T-cell (primary cell): ENCODE measurements at places on chromosomes 6 and 20.

DNA sequence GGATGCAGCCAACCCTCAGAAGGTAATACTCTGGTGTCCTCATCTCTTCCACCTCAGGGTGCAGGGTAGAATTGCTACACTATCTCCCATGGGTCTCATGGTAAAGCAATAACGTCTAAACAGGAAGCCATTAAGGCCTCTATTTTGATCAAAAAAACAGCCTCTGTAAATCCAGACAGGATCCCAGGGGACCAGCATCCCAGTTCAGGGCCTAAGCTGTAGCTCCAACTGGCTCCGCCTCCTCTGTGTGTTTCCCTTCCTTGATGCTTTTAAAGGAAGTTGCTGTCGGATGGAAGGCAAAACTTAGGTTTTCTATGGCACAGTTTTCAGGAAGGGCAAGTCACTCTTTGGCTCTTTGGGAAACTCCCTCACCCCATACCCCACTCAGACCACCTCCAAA is 222.0 kb downstream of the MAFB start:
- DNase-seq = no peak

- no peak for DNase-seq
These were observed 23.9 kb upstream of the ASF1A start for GRCh38 chr6:118869894-118870589.

DNA sequence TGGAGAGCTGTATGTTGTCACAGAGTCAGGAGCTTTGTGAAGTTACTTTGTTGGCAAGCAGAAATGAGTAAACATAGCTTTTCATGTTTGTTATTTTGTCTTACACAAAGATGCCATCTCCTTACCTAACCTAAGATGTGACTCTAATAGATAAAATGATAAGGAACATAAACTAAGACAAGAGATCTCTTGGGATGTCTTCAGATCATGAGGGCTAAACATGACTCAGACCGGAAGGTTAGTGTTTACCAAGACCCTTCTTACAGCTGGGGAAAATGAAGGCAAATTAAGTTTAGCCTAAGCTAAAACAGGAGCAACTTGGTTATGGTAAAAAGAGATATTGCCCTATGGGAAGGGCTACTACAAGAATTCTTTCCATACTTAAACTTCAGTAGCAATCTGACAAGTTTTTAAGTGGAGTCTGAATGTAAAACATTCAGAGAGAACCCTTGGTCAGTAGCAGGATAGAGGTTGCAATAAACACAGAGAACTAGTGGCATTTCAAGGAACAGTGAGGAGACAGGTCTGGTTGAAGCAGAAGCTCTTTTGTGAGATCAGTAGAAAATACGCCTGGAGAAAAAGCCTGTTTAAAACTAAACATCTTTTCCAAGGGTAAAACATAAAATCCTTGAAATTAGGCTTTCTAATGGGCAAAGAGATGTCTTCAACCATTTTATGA is 29.9 kb downstream of the SGK1 start:
- no peak for DNase-seq

DNA sequence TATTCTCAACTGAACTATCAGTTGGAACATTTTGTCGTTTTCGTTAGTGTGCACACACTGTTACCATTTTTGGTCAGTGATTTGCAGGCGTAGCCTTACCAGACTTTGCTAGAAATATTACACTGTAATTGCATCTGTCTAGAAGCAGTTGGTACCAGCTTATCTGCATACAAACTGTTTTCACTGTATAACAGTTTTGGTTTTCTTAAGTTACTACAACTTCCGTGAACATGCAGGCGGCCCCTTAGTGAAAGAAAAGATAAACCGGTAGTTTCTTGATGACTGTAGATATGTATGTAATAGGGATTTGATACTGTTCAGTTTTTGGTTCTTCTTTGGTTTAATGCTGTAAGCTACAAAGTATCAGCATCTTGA is 1.3 kb downstream of the DSTN start:
- DNase-seq = no peak

- DNase-seq = no peak
These were observed 118.6 kb upstream of the BCLAF1 start for GRCh38 chr6:136408204-136408603.

DNA sequence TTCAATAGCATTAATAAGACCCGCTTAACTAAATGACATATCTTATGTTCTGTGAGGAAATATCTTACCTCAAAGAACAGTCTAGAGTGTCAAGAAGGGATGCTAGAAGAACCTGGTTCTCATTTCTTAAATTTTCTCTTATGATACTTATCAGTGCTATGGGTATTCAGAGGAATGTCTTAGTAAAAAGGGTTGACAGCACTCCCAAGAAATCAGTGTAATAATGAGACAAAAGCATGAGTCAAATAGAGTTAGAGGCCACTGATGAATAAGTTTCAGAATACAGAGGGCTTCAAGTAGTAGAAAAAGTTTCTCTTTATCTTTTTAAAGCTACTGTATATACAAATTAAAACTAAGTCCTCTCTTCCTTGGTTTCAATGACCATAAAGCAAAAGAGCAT is 242.8 kb downstream of the GJA1 start:
- no peak for DNase-seq

GRCh38 chr6:40933864-40934263 is 105.2 kb downstream of the UNC5CL start:
- DNase-seq = no peak

- no peak for DNase-seq
These were observed 11.5 kb downstream of the MAPK14 start for GRCh38 chr6:36039112-36039511.

DNA sequence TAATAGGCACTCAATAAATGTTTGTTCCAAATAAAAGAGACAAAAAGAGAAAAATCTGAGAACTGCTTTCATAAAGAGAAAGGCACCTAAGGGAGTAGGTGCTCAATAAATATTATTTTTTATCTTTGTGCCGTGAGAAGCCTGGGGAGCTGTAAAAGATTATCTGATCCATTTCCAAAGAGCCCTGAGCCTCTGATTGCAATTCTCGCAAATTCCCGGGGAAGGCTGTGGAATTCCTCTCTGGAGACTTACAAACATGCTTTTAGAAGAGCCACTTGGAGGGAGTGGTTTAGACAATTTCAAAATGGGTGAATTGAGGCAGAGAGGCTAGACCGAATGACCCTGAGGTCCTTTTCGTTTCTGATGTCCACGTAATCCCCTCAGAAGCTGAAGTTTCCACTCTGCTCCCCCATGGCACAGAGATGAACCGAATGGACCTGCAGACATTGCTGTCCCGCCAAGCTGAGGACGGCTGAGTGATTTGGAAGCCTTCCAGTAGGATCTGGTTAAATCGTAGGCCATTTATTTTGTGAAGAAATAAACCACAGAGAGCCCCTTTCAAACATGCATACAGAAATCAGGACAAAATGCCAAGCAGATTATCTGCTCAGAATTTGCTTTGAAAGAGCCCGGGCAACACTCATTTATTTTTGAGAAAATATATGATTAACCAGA is 77.8 kb downstream of the PKHD1 start:
- DNase-seq = no peak

- DNase-seq = no peak
These were observed 171.6 kb downstream of the FOXC1 start for GRCh38 chr6:1781152-1781816.

GRCh38 chr6:121142093-121142492 is 192.2 kb downstream of the TBC1D32 start:
- no peak for DNase-seq

- no peak for DNase-seq
These were observed 31.5 kb downstream of the RRBP1 start for GRCh38 chr20:17650301-17651128.

DNA sequence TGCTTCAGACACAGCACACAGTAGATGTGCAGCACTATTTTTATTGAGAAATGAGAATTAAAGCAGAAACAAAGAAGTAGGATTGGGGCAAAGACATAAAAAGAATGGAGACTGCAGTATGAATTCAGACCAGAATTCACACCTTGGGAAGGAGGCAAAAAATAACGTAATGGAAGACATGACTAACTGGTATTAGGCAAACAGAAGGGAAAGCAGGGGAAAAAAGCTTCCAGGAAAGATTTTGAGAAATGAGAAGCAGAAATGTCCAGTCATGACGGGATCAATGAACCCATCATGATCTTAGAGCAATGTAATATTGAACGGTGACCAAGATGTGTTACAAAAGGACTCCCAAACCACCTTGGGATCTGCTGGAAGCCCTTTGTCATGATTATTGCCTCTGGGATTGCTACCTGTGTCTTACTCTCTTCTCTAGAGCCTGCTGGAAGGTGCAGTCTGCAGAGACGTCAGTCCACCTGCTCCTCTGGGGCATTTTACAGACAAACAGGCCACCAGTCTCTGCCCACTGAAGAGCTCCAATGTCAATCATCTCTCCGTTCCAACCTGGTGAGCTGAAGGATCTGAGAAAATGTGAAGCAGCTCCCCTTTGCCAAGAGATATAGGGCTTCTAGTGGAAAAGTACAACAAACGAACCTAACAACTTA is 8.7 kb downstream of the NUDT3 start:
- DNase-seq = no peak

- DNase-seq = no peak
These were observed 33.7 kb upstream of the MYLIP start for GRCh38 chr6:16095180-16095579.

DNA sequence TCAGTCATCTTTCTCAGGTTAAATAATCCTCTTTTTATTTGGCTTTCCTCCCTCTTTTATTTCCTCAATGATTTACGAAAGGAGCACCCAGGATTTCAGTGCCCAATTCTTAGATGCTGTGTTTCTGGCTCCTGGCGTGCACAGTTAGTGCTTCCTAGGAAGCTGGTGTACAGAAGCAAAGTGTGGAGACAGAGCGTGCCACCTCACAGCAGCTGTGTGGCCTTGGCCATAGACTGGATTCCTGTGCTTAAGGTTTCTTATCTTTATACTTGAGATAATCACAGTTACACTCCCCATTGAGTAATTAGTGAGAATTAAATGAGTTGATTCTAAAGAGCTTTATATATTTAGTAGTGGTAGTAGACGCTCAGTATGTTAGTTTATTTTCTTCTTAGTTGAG is 39.7 kb upstream of the GJA1 start:
- DNase-seq = no peak
